ENCODE measurements at places on chromosomes 5 and 9. TPM values are rescaled to one million over a fixed set of nuclear protein-coding genes. Genes with fewer than 3 reads are reported as not detected.

Gene ESM1
- total RNA-seq = not detected

GRCh38 chr5:77073667-77074066 lies 13.4 kb downstream of the ZBED3 start:
- no peak for DNase-seq
- no peaks in the 10 kb centered on the region for H3K27me3 ChIP-seq
- H3K4me3 ChIP-seq = no peak overlapping the region
- 0 out of 2 replicates have a peak, but pooled peaks cover 4% of the 10 kb centered on the region for H3K36me3 ChIP-seq
- no peaks in the 10 kb centered on the region for H3K4me1 ChIP-seq

DNA sequence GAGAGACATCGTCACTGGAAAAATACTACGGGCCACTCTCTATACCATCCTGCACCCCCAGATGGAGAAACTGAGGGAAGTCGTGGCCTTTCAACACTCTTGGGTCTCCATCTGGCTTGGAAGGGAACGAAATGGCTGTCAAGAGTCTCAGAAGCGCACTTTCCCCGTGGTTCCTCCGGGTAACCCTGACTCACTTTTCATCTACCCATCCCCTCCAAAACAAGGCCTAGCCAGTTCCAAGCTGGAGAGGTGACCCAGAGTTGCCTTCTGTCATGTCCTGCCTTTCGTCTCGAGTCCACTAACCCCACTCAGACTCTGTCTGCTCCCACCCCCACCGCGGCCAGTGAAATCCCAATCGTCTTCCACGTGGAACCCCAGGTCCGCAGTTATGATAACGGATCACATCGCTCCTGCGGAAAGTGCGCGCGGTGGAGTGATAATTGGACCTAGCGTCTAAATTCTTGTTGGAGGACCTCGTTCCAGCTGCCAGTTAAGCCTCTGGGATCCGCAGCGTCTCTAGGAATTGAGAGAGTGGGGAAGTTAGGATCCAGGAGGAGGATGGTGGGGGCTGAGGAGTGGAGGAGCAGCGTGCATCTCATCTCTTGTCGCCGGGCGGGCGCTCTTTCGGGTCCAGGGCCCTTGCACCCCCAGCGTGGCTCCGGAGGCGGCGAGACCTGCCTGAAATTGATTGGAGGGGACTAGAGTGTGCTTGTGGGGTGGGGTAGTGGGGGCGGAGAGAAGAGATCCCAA lies 4.6 kb downstream of the CDKN2A start:
- no peak overlapping the region for H3K27ac ChIP-seq
- peaks cover 49% of the 10 kb centered on the region for H3K27me3 ChIP-seq

Gene GRM6
- total RNA-seq = not detected

DNA sequence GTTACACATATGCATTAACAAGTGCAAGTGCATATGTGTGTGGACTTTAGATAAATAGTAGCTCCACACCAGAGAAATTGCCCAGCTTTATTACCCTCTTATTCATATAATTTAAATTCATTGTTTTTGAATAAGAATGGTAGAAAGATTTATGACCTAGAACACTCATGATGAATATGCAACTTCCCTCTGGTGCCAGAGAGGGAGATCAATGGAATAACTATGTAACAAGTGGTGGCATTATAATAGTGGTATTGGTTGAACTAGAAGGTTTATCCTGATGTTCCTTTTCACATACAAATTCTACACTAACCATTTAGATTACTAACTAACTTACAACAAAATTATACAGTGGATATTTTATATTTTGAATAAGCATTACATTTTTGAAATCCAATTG lies 607.4 kb downstream of the CDH12 start:
- no peaks in the 10 kb centered on the region for H3K4me1 ChIP-seq
- H3K4me3 ChIP-seq = no peak overlapping the region
- no peaks in the 10 kb centered on the region for H3K27me3 ChIP-seq
- H3K27ac ChIP-seq = no peak overlapping the region
- DNase-seq = no peak

Gene PTGES
- 2.4 TPM for total RNA-seq

DNA sequence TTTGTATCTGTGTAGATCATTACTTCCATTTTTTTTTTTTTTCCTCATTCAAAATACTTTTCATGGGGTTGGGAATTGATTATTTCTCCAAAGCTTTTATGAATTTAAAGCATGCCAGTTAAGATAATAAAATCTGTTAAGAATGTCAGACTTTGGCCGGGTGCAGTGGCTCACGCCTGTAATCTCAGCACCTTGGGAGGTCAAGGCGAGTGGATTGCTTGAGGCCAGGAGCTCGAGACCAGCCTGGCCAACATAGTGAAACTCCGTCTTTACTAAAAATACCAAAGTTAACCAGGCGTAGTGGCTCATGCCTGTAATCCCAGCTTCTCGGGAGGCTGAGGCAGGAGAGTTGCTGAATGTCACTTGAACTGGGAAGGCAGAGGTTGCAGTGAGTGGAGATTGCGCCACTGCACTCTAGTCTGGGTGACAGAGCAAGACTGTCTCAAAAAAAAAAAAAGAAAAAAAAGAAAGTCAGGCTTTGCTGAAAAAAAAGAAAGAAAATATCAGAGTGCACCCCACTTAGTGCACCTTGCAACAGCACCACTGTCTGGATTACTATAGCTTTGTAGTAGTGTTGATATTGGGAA lies 18.5 kb downstream of the TBC1D2 start:
- H3K4me1 ChIP-seq = no peaks in the 10 kb centered on the region
- H3K36me3 ChIP-seq = peaks cover 7% of the 10 kb centered on the region
- H3K4me3 ChIP-seq = no peak overlapping the region
- no peaks in the 10 kb centered on the region for H3K27me3 ChIP-seq
- H3K27ac ChIP-seq = no peak overlapping the region

GRCh38 chr5:36060420-36060887 lies 6.2 kb downstream of the UGT3A2 start:
- H3K4me3 ChIP-seq = no peak overlapping the region
- H3K27ac ChIP-seq = no peak overlapping the region
- H3K36me3 ChIP-seq = peaks cover 21% of the 10 kb centered on the region
- DNase-seq = no peak

- H3K36me3 ChIP-seq = no peaks in the 10 kb centered on the region
- H3K4me1 ChIP-seq = no peaks in the 10 kb centered on the region
- H3K27me3 ChIP-seq = no peaks in the 10 kb centered on the region
- DNase-seq = no peak
Observed at GRCh38 chr5:163623986-163624385, 118.6 kb downstream of the MAT2B start.

Gene PCDHB7
- total RNA-seq = 0.52 TPM

- no peak overlapping the region for H3K27ac ChIP-seq
- no peaks in the 10 kb centered on the region for H3K4me1 ChIP-seq
- no peak for DNase-seq
- no peaks in the 10 kb centered on the region for H3K27me3 ChIP-seq
- peaks cover 13% of the 10 kb centered on the region for H3K36me3 ChIP-seq
Observed at GRCh38 chr9:115730396-115730795, 423.2 kb upstream of the PAPPA start.

DNA sequence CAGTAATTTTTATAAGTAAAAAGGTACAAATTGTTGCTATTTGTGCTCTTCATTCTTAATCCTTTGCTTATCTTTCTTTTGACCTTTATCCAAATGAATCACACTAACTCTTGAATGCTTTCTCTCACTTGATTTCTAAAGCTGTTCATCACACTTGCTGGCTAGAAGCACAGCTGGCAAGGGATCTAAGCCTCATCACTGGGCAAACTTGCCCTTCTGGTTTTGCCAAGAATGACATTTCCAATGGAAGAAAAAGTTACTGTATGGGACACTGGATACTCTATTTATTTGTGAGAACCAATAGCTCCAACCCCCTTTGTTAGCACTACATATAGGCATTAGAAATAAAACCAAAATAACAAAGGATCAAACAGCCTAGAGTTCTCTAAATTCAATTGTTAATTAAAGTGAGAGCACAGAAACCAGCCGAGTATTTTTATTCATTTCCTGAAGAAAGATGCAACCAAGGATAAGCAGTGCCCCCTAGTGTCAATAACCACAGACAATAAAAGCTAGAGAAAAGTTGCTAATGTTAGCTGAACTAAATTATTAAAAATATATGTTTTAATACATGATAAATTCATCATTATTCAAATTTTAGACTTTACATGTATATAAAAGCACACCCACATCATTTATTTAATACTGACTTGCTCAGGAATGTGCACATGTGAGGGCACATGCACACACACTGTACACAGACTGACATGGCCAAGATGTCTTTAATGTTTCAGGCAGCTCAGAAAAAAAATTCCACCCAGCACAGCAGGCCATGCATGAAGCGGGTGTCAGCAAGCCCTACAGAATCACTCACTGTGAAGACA lies 59.8 kb upstream of the POU5F2 start:
- no peaks in the 10 kb centered on the region for H3K4me1 ChIP-seq
- no peak overlapping the region for H3K27ac ChIP-seq
- H3K36me3 ChIP-seq = no peaks in the 10 kb centered on the region
- H3K27me3 ChIP-seq = no peaks in the 10 kb centered on the region

Gene MARCHF3
- 17.7 TPM for total RNA-seq

DNA sequence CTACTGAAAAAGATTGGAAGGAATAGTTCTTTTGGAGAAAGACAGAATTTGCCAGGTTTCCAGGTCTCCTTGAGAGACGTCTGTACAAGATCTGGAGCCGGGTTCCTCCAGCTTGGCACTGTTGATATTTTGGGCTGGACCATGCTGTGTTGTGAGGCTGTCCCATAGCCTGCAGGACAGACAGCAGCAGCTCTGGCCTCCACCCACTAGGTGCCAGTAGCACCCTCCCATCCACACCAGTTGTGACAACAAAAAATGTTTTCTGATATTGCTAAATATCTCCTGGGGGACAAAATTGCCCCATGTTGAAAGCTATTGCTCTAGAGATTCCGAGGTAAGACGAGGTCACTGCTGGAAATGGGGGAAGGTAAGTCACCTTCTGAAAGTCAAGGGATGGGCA lies 287.7 kb upstream of the DAP start:
- no peak overlapping the region for H3K4me3 ChIP-seq
- no peaks in the 10 kb centered on the region for H3K27me3 ChIP-seq
- H3K36me3 ChIP-seq = no peaks in the 10 kb centered on the region

Gene PCDHA5
- 0.39 TPM for total RNA-seq

Gene SPINK13
- not detected for total RNA-seq

GRCh38 chr9:81379655-81380054 lies 309.7 kb downstream of the TLE1 start:
- peaks cover 7% of the 10 kb centered on the region for H3K36me3 ChIP-seq
- DNase-seq = no peak
- no peaks in the 10 kb centered on the region for H3K4me1 ChIP-seq
- H3K27me3 ChIP-seq = no peaks in the 10 kb centered on the region

GRCh38 chr5:32160228-32160627 lies 13.9 kb downstream of the GOLPH3 start:
- no peak overlapping the region for H3K27ac ChIP-seq
- no peaks in the 10 kb centered on the region for H3K27me3 ChIP-seq
- no peak for DNase-seq

GRCh38 chr9:78970375-78970774 lies 601.4 kb upstream of the TLE4 start:
- H3K27me3 ChIP-seq = no peaks in the 10 kb centered on the region
- H3K36me3 ChIP-seq = peaks cover 8% of the 10 kb centered on the region
- no peak overlapping the region for H3K4me3 ChIP-seq
- peaks cover 15% of the 10 kb centered on the region for H3K4me1 ChIP-seq

DNA sequence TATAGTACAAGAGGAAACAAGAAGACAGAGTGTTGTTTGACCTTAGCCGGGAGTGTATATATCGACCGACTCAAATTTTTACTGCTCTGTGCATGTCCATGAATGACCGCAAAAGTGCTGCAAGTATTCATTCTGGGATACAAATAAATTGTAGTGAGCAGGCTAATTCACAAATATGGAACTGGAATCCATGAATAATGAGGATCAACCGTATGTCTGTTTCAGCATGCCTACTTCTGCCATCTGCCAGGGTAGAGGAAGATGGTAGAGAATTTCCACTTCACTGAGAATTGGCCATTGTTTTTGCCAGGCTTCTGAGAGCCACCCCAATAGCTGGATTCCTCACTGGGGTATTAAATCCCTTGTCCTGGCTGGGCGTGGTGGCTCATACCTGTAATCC lies 8.5 kb upstream of the RALGPS1 start:
- peaks cover 2% of the 10 kb centered on the region for H3K4me1 ChIP-seq
- H3K36me3 ChIP-seq = no peaks in the 10 kb centered on the region
- DNase-seq = no peak

Gene OLFML2A
- 5.8 TPM for total RNA-seq

- no peak overlapping the region for H3K27ac ChIP-seq
- no peaks in the 10 kb centered on the region for H3K36me3 ChIP-seq
- no peak for DNase-seq
- no peak overlapping the region for H3K4me3 ChIP-seq
- no peaks in the 10 kb centered on the region for H3K4me1 ChIP-seq
Observed at GRCh38 chr5:20833081-20833627, 845.2 kb upstream of the CDH18 start.

Gene ANKRD18A
- 14.4 TPM for total RNA-seq

Gene IL9
- total RNA-seq = not detected

GRCh38 chr5:179867079-179867465 lies 8.5 kb upstream of the MRNIP start:
- peaks cover 15% of the 10 kb centered on the region for H3K36me3 ChIP-seq
- H3K27me3 ChIP-seq = no peaks in the 10 kb centered on the region
- H3K4me1 ChIP-seq = no peaks in the 10 kb centered on the region

Gene LRSAM1
- total RNA-seq = 15.0 TPM

GRCh38 chr5:147552897-147553296 lies 43.0 kb upstream of the DPYSL3 start:
- H3K36me3 ChIP-seq = no peaks in the 10 kb centered on the region
- no peaks in the 10 kb centered on the region for H3K27me3 ChIP-seq
- H3K4me3 ChIP-seq = no peak overlapping the region
- peaks cover 1% of the 10 kb centered on the region for H3K4me1 ChIP-seq
- DNase-seq = no peak
- H3K27ac ChIP-seq = no peak overlapping the region

DNA sequence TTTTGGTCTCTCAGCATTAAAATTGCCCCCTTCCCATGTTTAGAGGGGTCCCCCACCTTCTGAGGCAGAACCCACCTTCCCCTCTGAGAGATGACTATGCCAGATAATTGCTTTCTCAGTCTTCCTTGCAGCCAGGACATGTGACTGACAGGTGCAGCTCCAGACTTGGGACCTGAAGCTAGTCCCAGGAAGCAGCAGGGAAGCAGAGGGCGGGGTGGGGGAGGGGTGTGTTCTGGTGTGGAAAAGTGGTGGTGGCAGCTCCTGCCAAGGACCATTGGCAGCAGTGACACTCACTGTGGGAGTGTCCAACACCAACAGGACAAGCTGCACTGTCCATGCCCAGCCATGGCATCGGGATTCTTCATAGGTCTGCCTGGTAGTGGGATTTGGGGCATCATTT lies 2.3 kb downstream of the EIF4E1B start:
- no peak overlapping the region for H3K27ac ChIP-seq
- H3K36me3 ChIP-seq = no peaks in the 10 kb centered on the region
- no peak overlapping the region for H3K4me3 ChIP-seq
- peaks cover 6% of the 10 kb centered on the region for H3K27me3 ChIP-seq

- no peaks in the 10 kb centered on the region for H3K27me3 ChIP-seq
- no peaks in the 10 kb centered on the region for H3K4me1 ChIP-seq
- H3K27ac ChIP-seq = no peak overlapping the region
- H3K4me3 ChIP-seq = no peak overlapping the region
- peaks cover 40% of the 10 kb centered on the region for H3K36me3 ChIP-seq
Observed at GRCh38 chr5:1270933-1271914, 23.6 kb downstream of the TERT start.

Gene GALNT10
- total RNA-seq = 15.4 TPM

Gene NUTM2G
- total RNA-seq = 0.57 TPM

- no peak for DNase-seq
- no peaks in the 10 kb centered on the region for H3K27me3 ChIP-seq
- H3K4me3 ChIP-seq = no peak overlapping the region
- H3K36me3 ChIP-seq = no peaks in the 10 kb centered on the region
- no peak overlapping the region for H3K27ac ChIP-seq
Observed at GRCh38 chr5:58240322-58240721, 219.6 kb downstream of the PLK2 start.

Measured in H9 (cell line).